ENCODE measurements at places on chromosomes 6 and 20.
A peak's percentile ranks its signal among the peaks of the same experiment; 100 is the strongest.

- DNase-seq = no peak
Observed at GRCh38 chr6:31597006-31597405, 4.2 kb upstream of the NCR3 start.

- DNase-seq = no peak
Observed at GRCh38 chr6:15337582-15337981, 91.7 kb downstream of the JARID2 start.

GRCh38 chr6:76435174-76435573 is 362.7 kb upstream of the IMPG1 start:
- DNase-seq = no peak

DNA sequence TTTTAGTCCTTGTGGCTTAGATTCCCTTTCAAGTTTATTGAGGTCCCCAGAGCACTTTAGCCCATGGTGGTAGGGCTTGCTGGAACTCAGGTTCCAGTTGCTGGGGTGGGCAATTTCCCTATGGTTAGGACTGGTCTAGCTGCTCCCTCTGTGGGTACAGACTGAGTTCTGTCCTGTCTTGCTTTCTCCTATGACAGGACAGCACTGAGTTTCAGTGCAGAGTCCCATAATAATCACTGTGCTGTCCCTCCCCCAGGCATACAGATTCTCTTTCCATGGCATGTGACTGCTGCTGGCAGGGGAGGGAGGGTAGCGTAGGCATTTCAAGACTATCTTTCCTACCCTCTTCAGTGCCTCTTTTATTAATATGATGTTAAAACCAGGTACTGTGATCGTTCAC is 17.1 kb upstream of the ERVFRD-1 start:
- DNase-seq = no peak

- DNase-seq = no peak
Observed at GRCh38 chr6:158554611-158555361, 5.1 kb upstream of the TMEM181 start.

GRCh38 chr20:18272451-18272850 is 15.9 kb upstream of the ZNF133 start:
- no peak for DNase-seq

GRCh38 chr6:42165016-42165415 is 8.1 kb upstream of the GUCA1A start:
- DNase-seq = no peak

DNA sequence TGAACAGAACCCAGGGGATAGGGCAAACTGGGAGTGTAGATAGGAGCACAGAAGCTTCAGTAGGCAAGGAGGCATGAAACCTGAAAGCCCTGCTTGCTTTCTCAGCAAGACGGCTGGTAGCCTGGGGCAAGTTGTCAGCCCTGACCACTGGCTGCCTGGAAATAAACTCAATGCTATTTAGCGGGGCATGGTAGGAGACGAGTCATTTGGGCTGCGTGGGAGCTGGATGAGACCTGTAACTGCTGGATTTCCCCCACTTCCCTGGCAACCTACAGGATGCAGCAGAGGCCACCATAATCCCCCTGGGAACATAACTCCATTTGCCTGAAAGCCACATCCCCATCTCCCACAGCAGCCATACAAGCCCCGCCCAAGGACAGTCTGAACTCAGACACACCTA is 332.6 kb upstream of the TBX18 start:
- no peak for DNase-seq

- DNase-seq = no peak
Observed at GRCh38 chr6:4948781-4949450, 54.9 kb downstream of the RPP40 start.

DNA sequence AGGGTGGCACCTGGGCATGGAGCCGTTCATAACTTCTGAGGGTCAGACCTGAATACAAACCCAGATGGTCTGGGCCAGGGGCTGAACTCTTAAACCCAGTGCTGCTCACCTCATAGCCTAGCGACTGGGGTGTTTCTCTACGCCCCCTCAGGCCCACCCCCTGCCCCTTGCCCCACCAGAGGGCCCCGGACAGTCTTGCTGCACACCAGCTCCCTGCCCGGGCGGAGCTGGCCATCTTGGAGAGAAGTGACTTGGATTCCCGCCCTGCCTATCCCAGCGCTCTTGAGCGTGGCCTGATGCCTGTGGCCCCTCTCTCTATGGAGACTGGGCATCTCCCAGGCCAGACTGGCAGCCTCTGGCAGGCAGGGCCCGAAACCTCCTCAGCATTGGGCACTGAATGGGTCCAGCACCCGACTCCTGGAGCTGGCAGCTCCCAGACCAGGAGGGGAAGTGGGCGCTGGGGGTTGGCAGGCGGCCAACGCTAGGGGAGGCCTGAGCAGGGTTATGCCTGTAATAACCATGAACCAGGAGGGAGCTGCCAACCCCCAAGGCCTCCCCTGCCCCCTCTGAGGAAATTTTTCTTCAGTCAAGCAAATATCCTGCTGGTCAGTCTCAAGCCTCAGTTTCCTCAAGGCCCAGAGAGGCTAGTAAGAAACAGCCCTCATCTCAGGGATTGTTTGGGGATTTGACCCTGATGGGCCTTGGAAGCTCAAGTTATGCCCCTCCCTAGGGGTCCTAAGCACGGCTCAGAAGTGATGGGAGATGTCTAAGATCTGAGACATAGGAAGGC is 169.5 kb downstream of the VEGFA start:
- DNase-seq = no peak

- DNase-seq = no peak
Observed at GRCh38 chr6:106431972-106432371, 71.5 kb downstream of the CRYBG1 start.

DNA sequence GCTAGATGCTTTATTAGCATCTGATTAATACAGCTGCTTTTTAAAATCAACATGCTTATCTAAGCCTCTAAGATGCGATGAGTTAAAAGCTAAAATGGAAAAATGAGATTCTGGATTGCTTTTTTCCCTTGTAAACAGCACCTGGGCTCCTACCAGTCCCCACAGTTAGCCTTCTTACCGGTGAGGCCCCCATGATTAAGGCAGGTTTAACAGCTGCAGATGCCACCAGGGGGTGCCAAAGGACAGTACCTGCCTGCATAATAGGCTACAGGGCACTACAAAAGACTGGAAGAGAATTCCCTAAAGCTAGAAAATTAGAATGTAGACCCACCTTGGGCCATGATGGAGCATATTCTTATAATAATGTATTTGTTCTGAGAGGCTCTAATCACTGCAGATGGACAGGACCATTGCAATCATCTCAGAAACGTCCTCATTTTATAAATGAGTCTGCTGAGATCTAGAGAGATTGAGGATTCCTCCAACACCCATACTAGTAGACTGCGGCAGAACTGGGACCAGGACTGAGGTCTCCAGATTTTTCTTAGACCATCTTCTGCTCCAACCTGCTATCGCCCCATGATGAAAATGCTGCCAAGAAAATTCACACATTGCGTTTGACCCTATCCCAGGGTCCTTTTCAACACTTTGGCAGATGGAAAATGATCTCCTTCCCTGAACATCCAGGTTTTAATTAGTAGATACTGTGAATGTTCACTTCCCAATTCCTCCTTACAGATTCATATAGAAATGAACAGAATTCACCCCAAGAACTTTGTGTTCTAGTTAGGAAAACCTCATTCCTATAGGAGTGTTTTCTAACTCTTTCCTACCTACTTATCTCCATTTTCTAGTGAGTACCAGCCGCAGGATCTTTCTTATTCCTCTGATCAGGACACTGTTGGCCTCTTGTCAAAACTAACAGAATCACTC is 148.8 kb downstream of the RPS12 start:
- DNase-seq = peak; percentile 14

GRCh38 chr6:148166339-148166968 is 176.2 kb upstream of the SASH1 start:
- DNase-seq = no peak

- DNase-seq = no peak
Observed at GRCh38 chr6:107292715-107293271, 166.6 kb downstream of the PDSS2 start.

DNA sequence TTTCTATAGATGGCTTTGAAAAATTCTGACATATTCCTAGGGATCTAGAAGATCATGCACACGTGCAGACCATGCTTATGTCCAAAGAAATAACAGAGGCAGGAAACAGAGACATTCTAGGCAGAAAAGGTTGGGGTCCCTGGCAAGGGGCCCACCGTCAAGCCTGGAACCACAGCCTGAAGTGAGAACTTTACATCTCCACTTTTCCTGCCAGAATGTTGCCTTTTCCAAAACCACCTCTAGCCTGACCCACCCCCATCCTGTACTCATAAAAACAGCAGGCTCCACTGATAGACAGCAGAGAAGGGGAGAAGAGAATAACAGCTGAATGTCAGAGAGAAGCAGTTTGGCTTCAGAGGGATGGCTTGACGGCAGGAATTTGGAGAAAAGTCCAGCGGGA is 257.3 kb upstream of the NT5E start:
- DNase-seq = no peak

- no peak for DNase-seq
Observed at GRCh38 chr6:89221971-89222711, 5.0 kb upstream of the GABRR1 start.

DNA sequence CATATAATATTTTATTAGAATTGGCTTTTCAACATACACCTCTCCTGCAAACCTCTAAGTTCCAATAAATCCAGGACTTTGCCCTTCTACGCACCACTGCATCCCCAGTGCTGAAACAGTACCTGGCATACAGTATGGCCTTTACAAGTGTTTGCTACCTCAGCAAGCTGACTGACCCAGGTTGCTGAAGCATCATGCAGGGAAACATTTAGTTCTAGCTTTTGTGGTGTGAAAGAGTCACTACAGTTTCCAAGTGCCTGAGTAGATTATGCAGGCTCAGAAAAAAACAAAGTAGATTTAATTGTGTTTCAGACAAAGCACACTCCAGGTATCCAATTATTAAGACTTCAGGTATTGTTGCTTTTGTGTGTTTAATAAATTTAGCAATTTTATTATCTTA is 614.2 kb upstream of the NRSN1 start:
- no peak for DNase-seq

DNA sequence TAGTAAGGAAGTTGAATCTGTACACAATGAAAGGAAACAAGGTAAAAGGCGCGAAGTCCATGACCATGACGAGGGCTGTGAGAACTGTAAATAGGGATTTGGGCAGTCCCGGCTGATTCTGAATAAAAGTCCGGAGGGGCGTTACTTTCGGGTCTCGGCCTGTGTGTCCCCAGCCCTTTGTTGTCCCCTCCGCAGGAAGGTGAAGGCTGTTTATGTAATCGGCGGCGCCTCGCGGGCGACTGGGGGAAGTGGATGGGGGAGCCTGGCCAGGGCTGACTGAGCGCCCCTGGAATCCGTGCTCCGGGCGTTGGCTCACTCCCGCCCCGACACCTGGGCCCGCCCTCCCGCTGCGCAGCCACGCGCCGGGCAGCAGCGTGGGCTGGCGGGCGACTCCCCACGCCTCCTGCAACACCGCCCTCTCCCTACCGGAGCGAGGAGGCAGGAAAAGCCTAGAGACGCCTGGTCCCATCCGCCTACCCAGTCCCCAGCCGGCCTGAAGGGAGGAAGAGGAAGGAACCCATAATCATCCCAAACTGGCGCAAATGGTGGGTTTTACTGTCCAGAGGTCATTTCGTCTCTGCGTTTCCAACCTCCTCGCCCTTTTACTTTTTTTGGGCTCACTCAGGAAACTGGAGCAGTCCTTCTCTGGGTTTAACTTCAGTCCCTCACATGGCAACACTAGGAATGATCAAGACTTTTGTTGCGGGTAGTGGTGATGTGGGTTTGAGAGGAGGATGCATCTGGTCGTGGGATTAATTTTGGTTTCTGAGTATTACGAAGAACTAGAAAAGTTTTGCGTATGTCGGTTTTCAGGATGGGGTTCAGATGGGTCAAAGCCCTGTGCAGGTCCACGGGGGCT is 12.1 kb downstream of the TRIM31 start:
- DNase-seq = peak; percentile 7

- DNase-seq = no peak
Observed at GRCh38 chr6:139871803-139872510, 497.5 kb upstream of the CITED2 start.

DNA sequence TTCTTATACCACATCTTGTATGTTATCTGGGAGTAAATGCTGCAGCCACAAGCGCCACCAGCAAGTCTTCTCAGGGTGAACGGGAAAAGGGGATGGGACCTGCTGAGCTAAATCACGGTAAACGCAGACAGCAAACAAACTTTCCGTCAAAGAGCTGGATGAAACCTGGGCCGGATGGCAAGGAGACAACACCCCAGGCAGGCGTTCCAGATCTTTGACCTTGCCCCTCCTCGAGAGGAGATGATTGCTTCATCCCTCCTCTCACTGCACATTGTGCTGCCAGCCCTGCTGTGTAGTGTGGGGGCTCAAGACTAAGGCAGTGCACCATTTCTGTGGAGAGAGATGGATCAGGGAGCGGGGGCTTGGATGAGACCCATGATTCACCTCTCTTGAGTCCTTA is 9.8 kb downstream of the RAET1E start:
- no peak for DNase-seq

DNA sequence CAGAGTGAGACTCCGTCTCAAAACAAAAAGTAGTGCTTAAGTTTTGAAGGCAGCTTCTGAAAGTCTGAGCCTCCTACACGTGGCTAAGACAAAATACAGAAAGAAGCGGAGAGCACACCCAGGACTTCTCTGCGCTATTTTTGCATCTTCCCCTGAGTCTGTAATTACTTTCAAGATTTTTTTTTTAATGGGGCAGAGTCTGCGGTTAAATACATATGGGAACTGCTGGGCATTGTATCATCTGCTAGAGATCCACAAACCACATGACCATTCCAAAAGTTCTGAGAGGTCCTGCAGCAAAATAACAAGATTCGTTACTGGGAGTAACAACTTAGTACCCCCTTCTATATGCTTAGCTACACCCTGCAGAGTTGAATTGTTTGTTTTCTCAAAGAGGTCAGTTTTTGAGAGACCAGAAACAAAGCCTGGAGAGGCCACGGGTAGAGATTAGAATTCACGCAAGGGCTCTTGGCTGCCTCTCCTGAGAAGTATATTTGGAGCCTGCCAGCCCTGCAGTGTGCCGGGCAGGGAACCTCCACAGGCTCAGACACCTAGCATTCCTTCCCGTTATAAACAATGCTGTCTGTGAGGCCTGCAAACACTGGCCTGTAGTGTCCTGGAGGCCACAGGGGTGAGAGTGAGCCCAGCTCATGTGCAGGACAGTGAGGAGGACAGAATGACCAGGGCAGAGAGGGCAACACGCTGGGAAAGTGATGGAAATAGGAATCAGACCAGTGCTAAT is 48.2 kb upstream of the FAM50B start:
- no peak for DNase-seq

Data from activated naive CD4-positive, alpha-beta T cell (primary cell).